NCI-H69 (cell line): ENCODE measurements at places on chromosomes 16 and 17.
A peak's percentile ranks its signal among the peaks of the same experiment; 100 is the strongest.

DNA sequence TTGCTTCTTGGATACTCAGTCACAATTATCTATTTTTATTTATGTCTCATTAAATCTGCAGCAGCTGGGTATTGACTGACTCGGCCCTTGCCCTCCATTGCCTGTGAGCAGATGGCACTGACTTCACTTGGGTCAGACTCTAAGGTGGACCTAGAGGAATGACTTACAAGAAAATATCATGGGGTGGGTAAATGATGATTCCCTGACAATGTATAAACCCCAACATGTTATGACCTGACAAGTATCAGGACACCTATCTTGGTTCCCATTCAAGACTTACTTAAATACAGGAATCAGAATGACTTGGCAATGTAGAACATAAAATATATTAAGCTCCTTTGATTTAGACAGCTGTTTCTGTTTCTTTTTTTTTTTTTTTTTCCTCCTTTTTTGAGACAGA, 953.5 kb downstream of the CDH11 start:
- peak; percentile 19 for DNase-seq

- DNase-seq = no peak
Measured at GRCh38 chr17:43381204-43381603, 17.6 kb upstream of the ARL4D start.

- DNase-seq = no peak
Measured at GRCh38 chr16:12203780-12204351, 227.3 kb downstream of the SNX29 start.

- DNase-seq = no peak
Measured at GRCh38 chr17:54408731-54409130, 491.9 kb upstream of the TOM1L1 start.

DNA sequence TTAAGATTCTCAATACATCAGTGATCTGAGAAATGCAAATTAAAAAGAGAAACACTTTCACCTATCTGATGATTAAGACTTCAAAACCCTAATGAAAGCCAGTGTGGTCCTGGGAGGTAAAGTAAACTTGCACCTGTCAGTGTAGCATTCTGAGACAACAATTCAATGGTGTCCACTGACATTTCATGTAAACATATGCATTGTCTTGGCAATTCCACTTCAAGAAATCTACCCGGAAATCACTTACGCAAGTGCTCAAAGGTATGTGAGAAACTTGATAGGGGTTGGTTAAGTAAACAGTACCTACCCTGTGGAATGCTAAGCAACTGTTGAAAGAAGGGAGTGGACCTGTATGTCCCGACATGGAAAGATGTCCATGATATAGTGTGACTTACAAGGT, 2.1 kb downstream of the ST6GALNAC1 start:
- peak; percentile 33 for DNase-seq

- no peak for DNase-seq
Measured at GRCh38 chr17:47967607-47968252, 3.2 kb upstream of the CDK5RAP3 start.

DNA sequence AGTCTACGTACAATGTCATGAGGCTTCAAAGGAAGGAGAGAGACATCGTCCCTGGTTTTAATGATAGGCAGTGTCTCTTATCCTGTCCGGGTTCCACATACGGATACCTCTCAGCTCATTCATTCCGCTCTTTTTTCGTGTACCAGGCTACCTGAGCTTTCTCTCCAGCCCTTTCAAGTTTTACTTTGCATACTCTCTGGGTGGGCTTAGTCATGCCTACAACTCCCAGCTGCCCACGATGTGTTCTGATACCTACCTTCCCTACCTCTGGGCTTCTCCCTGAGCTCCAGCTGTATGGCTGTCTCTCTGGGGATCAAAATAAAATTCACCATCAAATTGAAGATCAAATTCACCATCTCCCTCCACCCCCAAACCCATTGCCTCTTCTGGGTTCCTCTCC, 354.0 kb upstream of the EEF2KMT start:
- no peak for DNase-seq

- peak; percentile 86 for DNase-seq
Measured at GRCh38 chr17:57130708-57131461, 45.8 kb downstream of the AKAP1 start.
